ENCODE measurements at places on chromosomes 7 and 10.

GRCh38 chr7:55733241-55734140, 129.1 kb downstream of the SEPTIN14 start:
- no peak for DNase-seq

DNA sequence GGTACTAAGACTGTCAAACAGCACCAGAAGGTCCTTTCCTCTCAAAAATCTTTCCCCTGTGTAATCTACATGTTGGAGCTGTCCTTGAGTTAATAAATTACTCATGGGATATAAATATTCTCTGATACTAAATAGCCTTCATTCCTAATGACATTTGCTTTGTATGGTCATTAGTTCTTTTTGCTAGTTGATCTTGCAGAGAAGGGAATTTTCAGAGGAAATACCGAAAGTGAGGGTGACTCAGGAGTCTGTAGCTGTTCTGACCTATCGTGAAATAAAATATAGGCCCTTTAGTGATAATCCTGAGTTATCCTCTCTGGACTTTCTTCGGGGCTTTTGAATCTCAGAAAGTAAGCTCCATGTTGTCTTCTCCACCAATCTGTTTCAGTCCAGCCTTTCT, 19.4 kb upstream of the CLDN12 start:
- DNase-seq = no peak

DNA sequence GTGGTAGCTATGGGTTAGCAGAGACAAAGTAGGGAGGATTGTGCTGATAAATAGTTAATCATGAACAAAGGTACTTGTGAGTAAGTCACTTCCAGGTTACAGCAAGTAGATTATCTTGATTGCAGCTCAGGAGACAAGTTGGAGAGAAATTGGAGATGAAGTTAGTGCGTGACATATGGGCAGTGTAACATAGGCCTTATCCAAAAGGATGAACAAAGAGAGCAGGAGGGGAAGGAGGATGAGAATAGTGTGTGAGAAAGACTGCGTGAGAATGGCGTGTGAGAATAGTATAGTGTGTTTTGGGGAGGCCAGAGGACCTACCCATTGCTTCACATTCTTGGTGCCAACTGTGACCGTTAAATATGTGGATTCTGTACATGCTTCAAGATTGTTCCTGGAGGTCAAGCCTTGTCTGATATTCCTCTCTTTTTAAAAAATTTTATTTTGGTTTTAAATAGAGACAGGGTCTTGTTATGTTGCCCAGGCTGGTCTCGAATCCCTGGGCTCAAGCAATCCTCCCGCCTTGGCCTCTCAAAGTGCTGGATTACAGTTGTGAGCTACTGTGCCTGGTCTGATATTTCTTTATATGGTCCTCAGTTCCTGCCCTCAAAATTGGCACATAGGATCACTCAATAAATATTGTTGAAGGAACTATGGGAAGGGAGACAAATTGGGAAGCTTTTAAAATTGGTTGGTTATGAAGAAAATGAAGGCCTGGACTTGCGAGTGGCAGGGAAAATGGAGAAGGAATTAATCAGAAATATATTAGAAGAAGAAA, 3.2 kb downstream of the VCL start:
- no peak for DNase-seq

- DNase-seq = no peak
Measured at GRCh38 chr7:19114551-19114855, 2.9 kb downstream of the TWIST1 start.

GRCh38 chr10:75954486-75954885, 523.1 kb downstream of the LRMDA start:
- DNase-seq = no peak

- no peak for DNase-seq
Measured at GRCh38 chr7:157540606-157541294, 203.9 kb downstream of the DNAJB6 start.

Measured in NCI-H187 treated with DMSO at 0.1 percent for 48 hours (cell line).